ENCODE measurements at places on chromosomes 11 and 22.

DNA sequence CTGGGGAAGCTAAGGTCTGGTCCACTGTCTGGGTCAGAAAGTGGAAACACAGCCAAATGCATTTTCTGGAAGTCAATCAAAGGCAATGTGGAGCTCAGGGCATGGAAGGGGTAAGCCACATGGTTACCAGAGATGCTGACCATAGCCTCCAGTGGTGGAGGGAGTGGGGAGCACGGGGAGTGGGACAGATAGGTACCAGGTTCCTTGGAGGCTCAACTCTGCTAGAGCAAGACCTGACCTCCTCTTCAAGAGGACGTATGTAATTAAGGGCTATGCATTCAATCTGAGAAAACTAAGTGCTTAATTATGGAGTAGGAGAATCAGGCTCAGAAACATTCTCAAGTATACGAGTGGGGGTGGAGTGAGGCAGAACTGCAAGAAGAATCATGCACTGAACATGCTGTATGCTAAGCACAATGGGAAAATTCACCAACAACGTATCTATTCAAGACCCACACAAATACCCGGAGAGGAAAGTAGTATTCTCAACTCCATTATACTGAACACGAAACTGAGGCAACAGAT lies 65.2 kb upstream of the PHOX2A start:
- no peak overlapping the region for H3K4me3 ChIP-seq
- H3K4me1 ChIP-seq: no peaks in the 10 kb centered on the region

DNA sequence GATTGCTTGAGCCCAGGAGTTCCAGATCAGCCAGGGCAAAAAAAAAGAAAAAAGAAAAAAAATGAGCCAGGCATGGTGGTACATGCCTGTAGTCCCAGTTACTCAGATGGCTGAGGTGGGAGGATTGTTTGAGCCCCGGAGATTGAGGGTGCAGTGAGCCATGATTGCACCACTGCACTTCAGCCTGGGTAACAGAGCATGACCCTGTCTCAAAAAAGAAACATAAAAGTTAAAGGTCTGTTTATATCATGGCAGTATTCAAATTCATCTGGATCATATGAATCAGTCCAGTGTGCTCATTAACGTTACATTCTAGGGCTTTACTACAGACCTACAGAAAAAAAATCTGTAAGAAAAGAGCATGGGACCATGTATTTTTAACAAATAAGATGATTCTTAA lies 13.9 kb downstream of the HSD17B12 start:
- H3K4me3 ChIP-seq: no peak overlapping the region
- H3K4me1 ChIP-seq: peaks cover 3% of the 10 kb centered on the region
- no peak overlapping the region for H3K27ac ChIP-seq

DNA sequence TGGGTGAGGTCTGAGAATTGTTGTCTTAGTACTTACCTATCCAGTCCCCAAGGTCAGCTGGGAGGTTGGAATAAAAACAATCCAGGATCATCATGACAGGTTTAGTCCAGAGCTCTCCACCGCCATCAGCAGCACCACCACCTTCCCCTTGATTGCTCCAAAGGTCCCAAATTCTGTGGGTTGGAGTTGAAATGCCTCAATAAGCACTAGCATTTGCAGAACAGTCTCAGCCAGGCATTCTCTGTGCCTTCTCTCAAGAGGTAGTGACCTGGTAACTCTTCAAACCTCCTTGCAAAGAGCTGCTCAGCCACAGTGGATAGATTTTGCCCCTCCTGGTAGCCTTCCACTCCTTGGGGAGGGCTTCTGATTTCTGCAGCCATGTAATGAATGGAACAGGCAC lies 69.6 kb downstream of the PRDM11 start:
- no peaks in the 10 kb centered on the region for H3K4me1 ChIP-seq
- no peaks in the 10 kb centered on the region for H3K27me3 ChIP-seq
- DNase-seq: no peak
- peaks cover 10% of the 10 kb centered on the region for H3K36me3 ChIP-seq
- H3K4me3 ChIP-seq: no peak overlapping the region

DNA sequence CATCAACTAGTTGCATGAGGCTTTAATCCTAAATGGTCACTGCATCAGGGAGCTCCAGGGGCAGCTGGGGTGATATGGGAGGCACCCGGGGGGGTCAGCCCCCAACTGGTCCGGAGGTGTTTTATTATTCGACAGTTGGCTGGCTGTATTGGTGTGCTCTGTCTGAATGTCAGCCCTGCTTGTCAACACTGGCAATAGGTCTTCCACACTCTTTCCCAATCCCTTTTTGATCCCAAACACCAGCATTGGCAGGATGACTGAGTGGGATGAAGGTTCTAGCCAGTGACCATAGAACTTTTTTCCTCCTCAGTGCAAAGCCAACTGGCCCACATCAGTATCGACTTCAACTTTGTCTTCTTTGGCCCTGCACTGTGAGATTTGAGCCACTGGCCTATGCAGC lies 8.9 kb upstream of the LDLRAD3 start:
- H3K4me1 ChIP-seq: no peaks in the 10 kb centered on the region
- no peaks in the 10 kb centered on the region for H3K27me3 ChIP-seq
- no peak overlapping the region for H3K4me3 ChIP-seq
- no peak for DNase-seq
- H3K27ac ChIP-seq: no peak overlapping the region

- no peaks in the 10 kb centered on the region for H3K27me3 ChIP-seq
- no peak for DNase-seq
- H3K4me3 ChIP-seq: no peak overlapping the region
These were observed 136.5 kb upstream of the C11orf87 start for GRCh38 chr11:109285465-109285864.

- H3K4me3 ChIP-seq: no peak overlapping the region
- no peaks in the 10 kb centered on the region for H3K27me3 ChIP-seq
- H3K36me3 ChIP-seq: no peaks in the 10 kb centered on the region
- peaks cover 5% of the 10 kb centered on the region for H3K4me1 ChIP-seq
These were observed 49.7 kb upstream of the BIRC3 start for GRCh38 chr11:102267609-102268008.

- no peak for DNase-seq
- no peak overlapping the region for H3K27ac ChIP-seq
- H3K36me3 ChIP-seq: no peaks in the 10 kb centered on the region
- no peak overlapping the region for H3K4me3 ChIP-seq
- peaks cover 15% of the 10 kb centered on the region for H3K4me1 ChIP-seq
These were observed 54.7 kb downstream of the WNT11 start for GRCh38 chr11:76151556-76152085.

DNA sequence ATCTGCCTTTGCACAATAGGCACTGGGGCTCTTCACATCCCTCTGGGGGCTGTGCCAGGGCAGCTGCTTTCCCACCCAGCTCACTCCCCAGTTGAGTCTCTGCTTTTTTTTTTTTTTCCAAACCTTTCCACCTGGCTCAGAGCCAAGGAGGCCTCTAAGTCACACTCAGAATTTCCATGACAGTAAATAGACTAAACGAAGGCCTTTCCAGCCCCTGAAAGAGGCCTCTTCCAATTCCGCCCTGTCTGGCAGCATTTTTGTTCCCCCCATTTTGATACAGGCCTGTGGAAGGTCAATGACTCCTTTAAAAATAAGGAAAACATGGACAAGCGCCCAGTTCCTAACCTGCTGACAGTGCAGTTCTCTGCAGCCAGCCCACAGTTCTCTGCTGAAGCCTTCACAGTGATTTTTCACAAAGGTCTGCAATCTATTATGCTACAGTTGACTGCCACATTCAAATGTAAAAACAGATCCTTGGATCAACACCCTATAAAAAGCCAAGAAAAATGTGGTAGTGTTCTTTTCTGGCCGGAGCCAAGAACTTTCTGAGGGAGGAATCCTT lies 107.5 kb upstream of the SESN3 start:
- peak overlapping the region; percentile 75 for H3K27ac ChIP-seq
- H3K27me3 ChIP-seq: no peaks in the 10 kb centered on the region
- no peak overlapping the region for H3K4me3 ChIP-seq
- no peaks in the 10 kb centered on the region for H3K36me3 ChIP-seq
- H3K4me1 ChIP-seq: peaks cover 34% of the 10 kb centered on the region
- peak; percentile 68 for DNase-seq

GRCh38 chr11:46504817-46505613 lies 88.8 kb downstream of the AMBRA1 start:
- H3K27me3 ChIP-seq: no peaks in the 10 kb centered on the region
- H3K4me3 ChIP-seq: no peak overlapping the region
- H3K36me3 ChIP-seq: no peaks in the 10 kb centered on the region
- peak overlapping the region; percentile 74 for H3K27ac ChIP-seq

DNA sequence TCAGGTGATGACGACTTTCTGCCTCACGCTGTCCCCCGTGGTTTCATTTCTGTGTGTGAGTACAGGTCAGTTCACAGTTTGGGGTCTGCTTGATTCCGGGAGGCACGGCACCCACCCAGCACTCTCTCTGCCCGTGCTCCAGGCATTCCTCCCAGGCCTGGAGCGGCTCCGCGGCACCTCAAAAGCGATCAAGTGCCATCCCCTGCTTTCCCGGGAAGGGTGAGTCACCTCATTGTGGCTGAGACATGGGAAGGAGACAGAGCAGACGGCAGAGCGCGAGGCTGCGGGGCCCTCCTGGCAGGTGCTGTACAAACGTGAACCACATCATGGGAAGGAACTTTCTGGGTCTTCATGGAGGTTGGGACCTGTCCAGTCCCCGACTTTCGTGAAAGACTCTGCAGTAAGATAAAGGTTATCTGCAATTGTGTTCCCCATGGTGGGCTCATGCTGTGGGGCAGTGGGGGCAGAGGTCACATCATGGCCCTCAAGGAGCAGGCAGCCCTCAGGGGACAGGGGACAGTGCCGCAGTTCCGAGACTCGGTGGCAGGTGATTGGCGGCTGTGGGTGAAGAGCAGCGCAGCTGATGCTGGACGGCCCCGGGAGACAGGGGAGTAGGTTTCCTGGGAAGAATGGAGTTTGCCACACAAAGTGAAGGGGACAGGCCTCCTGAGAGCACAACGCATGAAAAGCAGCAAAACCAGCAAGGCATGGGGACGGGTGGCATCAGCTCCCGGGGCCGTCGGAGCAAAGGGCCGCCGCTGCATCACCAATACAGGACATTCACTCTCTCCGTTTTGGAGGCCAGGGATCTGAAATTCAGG lies 65.3 kb downstream of the CELSR1 start:
- H3K4me3 ChIP-seq: no peak overlapping the region
- H3K27ac ChIP-seq: peak overlapping the region; percentile 30
- H3K4me1 ChIP-seq: no peaks in the 10 kb centered on the region
- H3K36me3 ChIP-seq: no peaks in the 10 kb centered on the region
- H3K27me3 ChIP-seq: no peaks in the 10 kb centered on the region
- DNase-seq: no peak

DNA sequence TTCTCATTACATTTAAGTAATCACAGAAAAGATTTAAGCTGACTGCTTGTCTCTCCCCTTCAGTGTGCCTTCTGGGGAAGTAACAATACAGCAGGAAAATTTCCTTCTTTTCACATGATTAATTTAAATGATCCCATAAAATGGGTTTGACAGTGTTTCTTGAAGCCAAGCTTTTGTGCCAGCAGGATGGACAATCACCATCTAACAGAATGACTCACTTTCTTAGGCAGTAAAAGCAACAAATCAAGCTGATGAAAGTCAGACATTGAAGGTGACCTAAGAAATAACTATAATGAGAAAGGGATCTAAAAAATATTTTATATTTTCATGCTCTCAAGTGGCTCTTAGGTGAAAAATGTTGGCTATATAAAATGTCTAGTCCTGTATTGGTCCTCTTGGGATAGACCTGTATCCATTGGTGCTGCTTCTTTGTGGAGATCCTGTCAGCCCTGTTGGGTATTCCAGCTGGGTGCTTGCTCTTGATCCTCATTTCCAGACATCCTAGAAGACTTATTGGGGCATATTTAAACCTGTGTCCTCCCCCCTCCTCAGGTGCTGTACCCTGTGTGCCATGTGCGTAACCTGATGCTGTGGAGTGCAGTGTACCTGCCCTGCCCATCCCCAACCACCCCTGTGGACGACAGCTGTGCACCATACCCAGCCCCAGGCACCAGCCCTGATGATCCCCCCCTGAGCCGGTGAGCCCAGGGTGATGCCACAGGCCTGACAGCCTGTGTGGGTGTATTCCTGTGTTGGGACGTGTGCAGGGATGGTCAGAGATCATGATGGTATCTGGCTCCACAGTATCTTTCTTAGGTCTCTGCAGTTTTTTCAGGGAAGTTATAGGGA lies 62.7 kb upstream of the HORMAD2 start:
- H3K36me3 ChIP-seq: peaks cover 24% of the 10 kb centered on the region
- no peaks in the 10 kb centered on the region for H3K4me1 ChIP-seq
- no peak overlapping the region for H3K27ac ChIP-seq
- no peak overlapping the region for H3K4me3 ChIP-seq

DNA sequence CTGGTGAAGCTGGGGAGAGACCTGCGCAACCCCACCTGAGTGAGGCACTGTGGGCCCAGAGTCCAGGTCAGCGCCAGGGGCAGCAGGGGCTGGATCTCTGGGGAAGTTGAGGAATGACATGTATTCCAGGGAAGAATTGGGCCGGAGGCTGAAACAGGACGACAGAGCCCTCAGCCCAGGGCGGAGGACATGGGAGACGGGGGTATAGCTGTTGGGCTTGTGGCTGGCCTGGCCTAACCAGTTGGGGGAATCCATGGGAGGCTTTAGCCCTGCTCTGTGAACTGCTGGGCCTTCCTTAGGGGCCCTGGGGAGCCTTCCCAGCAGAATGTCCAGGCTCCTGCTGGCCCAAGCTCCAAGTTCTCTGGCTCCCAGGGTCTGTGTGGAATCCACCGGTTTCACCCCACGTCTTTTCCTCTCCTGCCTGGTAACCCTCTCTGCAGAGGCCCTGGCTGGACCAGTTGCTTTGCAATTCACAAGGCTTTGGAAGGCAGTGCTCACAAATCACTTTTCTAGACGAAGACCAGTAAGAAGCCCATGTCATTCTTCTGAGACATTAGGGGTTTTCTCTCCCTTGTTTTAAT lies 50.4 kb upstream of the KCNQ1OT1 start:
- H3K4me3 ChIP-seq: no peak overlapping the region
- no peaks in the 10 kb centered on the region for H3K36me3 ChIP-seq
- peaks cover 11% of the 10 kb centered on the region for H3K4me1 ChIP-seq
- no peaks in the 10 kb centered on the region for H3K27me3 ChIP-seq

DNA sequence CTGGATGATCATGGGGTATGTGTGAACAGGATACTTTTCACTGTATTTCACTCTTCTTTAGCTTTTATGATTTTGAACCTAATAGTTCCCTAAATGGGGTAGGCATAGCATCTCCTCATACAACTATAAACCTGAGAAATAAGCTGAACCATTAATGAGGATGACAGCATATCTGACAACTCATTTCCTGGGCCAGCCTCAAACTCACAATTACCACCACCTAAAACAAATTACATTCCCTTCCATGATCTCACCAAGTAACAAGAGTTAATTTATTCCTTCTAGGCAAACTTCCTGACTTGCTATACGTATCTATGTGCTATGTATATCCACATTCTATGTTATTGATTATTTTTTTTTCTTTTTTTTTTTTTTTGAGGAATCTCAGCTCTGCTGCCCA lies 23.0 kb downstream of the SIK3 start:
- no peak for DNase-seq
- no peak overlapping the region for H3K4me3 ChIP-seq
- no peak overlapping the region for H3K27ac ChIP-seq
- peaks cover 20% of the 10 kb centered on the region for H3K4me1 ChIP-seq
- no peaks in the 10 kb centered on the region for H3K27me3 ChIP-seq
